ENCODE measurements at places on chromosomes 2 and 18.

DNA sequence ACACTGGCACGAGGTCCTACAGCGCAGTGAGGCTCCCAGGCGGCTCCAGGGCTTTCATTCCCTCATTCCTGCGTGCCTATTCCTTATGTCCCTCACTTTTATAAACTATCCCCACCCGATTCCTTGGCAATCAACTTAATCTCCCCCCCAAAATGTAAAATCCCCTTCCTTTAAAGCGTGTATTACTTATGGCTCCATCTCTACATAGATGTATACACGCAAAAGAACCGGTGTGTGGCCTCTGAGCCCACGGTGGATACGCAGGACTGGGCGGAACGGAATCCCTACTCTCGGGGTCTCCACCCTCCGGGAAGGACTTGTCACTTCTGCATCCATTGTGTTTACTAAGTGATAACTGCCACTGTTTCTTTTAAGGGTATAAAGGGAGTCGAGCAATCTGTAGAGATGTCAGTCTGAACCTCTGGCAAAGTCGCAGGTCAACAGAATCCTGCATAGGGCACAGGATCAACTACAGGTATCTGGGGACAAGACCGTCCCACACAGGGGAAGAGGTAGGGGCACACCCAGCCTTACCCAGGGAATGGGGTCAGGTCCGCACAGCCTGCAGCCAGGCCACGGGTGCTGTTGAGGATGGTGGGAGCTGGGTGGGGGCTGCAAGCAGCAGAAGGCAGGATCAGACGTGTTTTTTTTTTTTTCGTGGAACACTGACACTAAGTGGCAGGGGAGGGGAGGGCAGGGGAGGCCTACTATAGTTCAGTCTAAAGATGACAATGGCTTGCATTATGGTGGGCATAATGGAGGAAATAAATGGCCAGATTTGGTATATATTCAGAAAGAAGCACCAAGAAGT, 42.1 kb downstream of the HDLBP start:
- DNase-seq: no peak

DNA sequence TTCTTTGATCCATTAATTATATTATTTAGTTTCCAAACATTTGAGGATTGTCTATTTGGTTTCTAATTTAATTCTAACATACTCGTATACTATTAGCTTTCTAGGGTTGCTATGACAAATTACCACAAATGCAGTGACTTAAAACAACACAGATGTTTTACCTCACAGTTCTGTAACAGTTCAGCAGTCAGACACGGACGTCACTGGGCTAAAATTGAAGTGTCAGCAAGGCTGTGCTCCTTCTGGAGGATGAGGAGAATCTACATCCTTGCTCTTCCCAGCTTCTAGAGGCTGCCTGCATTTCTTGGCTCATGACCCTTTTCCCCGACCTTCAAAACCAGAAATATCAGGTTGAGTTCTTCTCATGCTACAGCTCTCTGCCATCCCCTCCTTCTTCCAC, 117.6 kb downstream of the TFCP2L1 start:
- no peak for DNase-seq

- DNase-seq: peak; percentile 60
Measured at GRCh38 chr2:202387608-202388342, 11.6 kb downstream of the BMPR2 start.

DNA sequence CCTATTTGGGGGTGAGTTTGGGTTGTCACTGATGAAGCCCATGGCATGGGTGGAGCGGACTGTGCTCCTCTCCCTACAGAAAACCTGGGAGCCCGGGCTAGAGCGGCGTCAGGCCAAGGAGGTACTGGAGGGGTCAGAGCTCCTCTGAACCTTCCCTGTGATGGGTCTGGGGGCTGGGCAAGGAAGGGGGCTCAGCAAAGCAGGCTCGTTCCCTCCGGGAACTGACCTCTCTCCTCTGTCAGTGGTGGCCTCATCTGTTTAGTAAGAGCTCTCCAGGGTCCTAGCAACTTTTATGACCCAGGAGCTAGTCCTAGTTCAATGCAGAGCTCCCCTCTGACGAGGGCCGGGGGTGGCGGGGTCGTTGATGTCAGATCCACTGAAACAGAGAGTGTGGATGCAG, 62.4 kb upstream of the OTOF start:
- no peak for DNase-seq

DNA sequence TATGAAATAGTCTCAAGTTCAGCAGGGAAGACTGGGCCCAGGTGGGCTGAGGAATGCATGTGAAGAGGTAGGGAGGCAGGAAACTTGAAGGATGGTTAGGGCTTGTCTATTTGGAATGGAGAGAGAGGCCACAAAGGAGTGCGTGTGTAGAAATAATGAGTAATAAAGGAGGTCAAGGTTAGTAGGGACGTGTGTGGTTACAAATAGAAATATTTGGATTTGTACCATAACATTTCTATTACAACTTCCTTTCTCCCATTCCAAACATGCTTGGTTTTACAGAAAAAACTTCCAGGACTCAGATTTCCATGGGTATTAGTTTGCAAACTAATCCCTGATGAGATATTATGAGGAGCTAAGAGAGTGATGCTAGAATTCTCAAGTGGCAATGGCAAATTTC, 280.6 kb downstream of the NCKAP5 start:
- peak; percentile 56 for DNase-seq

- DNase-seq: no peak
Measured at GRCh38 chr2:23093513-23093912, 291.5 kb upstream of the KLHL29 start.

GRCh38 chr2:163157411-163157810, 318.8 kb upstream of the KCNH7 start:
- peak; percentile 3 for DNase-seq

- DNase-seq: no peak
Measured at GRCh38 chr2:104434318-104434792, 419.6 kb upstream of the POU3F3 start.

DNA sequence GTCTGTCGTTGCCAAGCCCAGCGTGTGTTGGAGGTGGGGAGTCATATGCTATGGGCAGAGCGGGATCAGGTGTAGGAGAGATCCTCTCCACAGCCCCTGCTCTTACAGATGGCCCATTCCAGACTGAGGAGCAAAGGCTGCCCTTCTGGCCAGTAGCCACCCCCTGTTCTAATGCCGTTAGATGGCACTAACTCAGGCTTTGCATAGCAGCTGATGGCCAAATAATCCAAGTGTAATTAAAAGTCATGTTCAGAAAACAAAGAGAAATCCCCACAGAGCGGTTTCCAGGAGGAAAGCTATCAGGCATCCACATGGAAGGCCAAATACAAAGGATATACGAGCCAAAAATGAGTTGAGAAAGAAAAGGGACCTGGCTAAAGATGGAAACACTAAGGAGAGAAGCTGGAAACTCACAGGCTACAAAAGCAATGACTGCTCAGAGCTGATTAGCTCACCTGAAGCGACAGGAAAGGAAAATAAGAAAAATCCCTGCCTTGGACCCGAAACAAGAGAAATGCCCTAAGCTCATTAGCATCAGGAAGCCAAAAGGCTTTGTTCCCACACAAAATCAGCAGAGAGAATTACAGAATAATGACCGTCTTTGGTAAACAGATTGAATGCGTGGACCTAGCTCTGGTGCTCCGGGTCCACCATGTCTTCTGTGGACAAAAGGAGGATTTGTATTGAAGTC, 1002.4 kb upstream of the KLHL29 start:
- DNase-seq: no peak

DNA sequence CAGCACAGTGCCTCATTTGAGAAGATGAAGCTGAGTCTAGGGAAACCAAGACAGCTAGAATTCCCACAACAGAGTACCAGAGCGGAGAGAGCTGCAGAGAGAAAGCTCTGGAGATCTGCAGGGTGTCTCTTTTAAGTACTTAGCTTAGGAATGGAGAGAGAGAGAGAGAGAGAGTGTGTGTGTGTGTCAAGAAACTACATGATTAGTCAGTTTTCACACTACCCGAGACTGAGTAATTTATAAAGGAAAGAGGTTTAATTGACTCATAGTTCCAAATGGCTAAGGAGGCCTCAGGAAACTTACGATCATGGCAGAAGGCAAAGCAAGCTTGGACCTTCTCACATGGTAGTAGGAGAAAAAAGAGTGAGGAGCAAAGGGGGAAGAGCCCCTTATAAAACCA, 64.0 kb downstream of the HIBCH start:
- DNase-seq: no peak

DNA sequence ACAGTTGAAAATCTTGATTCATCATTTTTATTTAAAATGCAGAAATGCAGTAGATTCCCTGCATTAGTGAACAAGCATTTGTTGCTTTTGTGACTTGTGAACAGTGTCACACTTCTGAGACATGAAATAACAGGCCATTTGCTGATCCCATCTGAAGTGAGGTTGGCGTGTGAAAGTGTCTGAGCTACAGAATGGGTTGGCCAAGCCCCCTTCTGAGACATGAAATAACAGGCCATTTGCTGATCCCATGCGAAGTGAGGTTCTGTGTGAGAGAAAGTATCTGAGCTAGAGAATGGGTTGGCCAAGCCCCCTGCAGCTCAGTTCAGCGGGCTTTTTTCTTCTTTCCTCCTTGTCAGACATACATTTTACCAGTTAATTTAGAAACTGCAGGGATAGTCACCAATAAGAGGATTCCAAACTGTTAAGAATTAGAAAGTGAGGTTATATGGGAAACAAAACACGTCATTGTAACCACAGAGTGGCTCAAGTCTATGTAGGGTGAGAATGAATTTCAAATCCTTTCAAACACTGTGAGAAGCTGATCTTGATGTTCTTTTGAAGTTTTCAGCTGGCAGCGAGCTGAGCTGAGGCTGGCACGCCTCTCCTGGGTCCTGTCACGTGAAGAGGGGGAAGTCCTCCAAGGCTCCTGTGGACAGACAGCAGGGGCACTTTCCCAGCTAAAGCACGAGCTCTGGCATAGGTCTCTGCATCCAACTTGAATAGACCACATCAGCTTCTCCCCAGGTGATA, 339.2 kb upstream of the SALL3 start:
- DNase-seq: no peak

DNA sequence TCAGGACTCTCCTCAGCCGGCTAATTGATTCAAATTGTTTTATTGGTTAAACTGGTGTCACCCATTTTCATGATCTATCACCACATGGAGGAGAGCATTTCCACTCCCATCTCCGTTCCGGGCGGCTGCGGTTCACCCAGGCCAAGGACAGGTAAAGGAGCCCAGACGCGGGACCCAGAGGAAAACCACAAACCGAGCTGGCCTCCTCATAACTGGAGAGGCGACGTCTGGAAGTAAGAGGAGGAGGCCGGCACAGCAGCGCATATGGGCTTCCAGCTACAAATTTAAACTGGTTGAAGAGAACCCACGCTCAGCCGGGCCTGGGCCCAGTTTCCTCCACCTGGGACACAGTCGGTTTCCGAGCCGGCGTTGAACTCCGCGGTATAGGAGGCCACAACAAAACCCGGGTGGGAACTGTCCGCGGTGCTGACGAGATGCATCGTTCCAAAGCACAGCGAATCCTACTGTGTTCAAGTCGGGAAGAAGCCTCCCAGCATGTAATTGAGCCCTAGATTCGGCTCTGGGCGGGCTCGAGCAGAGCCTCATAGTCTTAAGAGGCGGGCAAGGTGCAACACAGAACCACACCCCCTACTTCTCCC, 3.0 kb upstream of the SKOR2 start:
- DNase-seq: peak; percentile 33

DNA sequence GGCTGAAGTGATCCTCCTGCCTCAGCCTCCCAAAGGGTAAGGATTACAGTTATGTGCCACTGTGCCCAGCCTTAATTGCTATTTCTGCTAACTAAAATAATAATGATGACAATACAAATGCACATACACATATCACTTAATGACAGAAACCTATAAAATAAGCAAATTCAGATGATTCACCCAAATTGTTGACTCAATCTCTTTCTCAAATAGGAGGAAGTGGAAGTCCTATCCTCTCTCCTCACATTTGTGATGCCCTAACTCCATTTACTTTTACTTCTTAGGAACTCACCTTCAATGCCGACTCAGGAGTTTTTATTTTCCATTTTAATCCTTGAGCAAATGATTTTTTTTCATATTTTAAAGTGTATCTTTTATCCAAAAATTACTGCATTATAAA, 24.5 kb upstream of the RAPH1 start:
- no peak for DNase-seq

DNA sequence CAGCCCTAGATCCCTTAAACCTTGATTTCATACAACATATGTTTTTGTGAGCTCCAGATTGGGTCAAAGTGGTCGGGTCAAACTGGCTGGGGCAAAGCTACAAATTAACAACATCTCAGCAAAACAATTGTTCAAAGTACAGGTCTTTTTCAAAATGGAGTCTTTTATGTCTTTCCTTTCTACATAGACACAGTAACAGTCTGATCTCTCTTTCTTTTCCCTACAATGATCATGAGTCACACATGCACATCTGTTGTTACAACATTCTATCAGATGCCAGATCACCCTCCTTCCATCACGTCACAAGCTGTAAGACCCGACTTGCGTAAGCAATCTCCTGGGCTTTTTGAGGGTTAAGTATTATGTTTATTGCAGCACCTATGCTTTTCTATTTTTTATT, 55.1 kb downstream of the RHOB start:
- DNase-seq: peak; percentile 99

DNA sequence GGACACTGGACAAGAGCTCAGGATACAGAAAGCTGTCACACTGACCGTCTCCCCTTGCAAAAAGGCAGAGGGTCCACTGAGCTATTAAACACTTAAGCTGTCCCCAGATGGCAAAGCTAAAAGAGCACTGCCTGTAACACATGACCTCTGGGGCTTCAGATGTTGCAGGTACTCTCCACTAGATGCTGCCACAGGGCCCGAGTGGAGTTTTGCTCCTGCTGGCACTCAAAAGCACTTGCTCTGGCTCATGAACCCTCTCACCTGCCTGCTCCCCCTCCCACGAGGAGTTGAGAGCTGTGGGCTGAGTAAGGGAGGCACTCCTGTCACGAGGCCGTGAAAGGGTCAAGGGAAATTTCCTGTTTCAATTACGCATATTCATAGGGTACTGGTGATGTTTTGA, 227.9 kb downstream of the PRKCE start:
- no peak for DNase-seq

DNA sequence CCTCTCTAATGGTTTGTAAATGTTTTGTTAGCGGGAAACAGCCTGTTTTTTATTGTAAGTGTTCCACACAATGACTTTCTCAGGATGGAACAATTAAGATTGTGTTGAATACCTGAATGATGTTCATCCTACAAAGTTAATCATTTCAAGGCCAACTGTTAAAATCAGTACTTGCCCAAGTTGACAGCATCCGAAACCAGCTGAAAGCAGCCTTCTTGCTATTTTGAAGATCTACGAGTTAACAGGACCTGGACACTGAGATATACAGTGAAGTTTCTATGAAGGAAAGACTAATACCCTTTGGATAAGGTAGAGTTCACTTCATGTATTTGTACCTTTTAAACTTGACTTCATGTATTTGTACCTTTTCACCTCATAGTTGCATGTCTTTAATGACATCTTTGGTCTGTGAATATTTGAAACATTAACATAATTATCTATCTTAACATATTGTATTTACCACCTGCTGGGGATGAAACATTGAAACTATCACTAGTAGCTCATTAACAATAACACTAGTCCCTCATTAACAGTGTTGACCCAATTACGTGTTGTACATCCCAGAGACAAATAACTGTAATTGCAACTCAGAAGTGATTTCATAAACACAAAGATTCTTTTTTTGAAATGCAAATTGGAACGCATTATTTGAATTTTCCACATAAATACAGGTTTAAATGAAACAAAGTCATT, 556.0 kb upstream of the MEX3C start:
- no peak for DNase-seq

All from AG10803 (cell line).